ENCODE measurements at places on chromosomes 12 and 14. TPM values are rescaled to one million over a fixed set of nuclear protein-coding genes. Genes with fewer than 3 reads are reported as not detected.

- no peaks in the 10 kb centered on the region for H3K36me3 ChIP-seq
- peaks cover 6% of the 10 kb centered on the region for H3K4me1 ChIP-seq
- H3K27me3 ChIP-seq, result no peaks in the 10 kb centered on the region
These were observed 80.0 kb upstream of the DBX2 start for GRCh38 chr12:45130881-45131281.

The THTPA gene
- 4.1 TPM for total RNA-seq

DNA sequence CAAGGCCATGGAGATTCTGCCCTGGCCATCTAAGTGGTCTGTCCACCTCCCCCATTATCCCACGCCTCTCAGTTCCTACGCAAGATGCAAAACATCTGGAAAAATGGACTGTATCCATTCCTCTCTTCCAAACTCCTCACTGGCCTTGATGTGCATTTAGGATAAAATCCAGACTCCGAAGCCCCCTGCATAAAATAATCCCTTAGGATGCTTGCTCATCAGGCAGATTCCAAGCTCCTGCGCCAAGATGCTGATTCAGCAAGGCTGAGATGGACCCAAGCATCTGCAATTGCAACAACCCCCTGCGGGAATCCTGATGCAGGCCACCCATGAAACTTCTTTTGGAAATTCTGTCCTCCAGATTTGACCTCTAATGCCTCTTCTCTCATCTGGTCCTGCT is 81.6 kb downstream of the SPRING1 start:
- no peaks in the 10 kb centered on the region for H3K36me3 ChIP-seq
- no peak for DNase-seq
- peaks cover 22% of the 10 kb centered on the region for H3K4me1 ChIP-seq
- peaks cover 7% of the 10 kb centered on the region for H3K27me3 ChIP-seq
- H3K27ac ChIP-seq, result no peak overlapping the region
- H3K4me3 ChIP-seq, result no peak overlapping the region

The DAO gene
- not detected for total RNA-seq

GRCh38 chr14:52299692-52300278 is 14.3 kb upstream of the PTGER2 start:
- no peaks in the 10 kb centered on the region for H3K27me3 ChIP-seq
- peak; percentile 58 for DNase-seq
- no peaks in the 10 kb centered on the region for H3K36me3 ChIP-seq
- no peak overlapping the region for H3K4me3 ChIP-seq
- H3K4me1 ChIP-seq, result no peaks in the 10 kb centered on the region

DNA sequence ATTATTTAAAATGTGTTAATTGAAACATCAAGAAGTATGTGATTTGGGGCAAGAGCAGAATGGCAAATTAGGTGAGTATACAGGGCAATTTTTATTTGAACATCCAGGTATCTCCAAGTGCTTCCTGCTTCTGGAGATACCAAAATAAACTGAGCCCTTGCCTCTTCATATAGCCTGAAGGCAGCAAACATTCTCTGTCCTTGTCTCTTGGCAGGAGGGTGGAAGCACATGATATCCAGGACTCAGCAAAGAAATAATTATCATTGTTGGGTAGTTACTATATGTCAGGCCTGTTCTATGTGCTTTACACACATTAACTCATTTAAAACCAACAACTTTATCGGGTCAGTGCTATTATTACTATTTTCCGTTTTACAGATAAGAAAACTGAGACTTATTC is 12.5 kb downstream of the LIN7A start:
- DNase-seq, result no peak
- H3K36me3 ChIP-seq, result no peaks in the 10 kb centered on the region
- no peak overlapping the region for H3K27ac ChIP-seq
- H3K27me3 ChIP-seq, result no peaks in the 10 kb centered on the region

The TBC1D30 gene
- 9.0 TPM for total RNA-seq

The RNASE8 gene
- total RNA-seq, result not detected

DNA sequence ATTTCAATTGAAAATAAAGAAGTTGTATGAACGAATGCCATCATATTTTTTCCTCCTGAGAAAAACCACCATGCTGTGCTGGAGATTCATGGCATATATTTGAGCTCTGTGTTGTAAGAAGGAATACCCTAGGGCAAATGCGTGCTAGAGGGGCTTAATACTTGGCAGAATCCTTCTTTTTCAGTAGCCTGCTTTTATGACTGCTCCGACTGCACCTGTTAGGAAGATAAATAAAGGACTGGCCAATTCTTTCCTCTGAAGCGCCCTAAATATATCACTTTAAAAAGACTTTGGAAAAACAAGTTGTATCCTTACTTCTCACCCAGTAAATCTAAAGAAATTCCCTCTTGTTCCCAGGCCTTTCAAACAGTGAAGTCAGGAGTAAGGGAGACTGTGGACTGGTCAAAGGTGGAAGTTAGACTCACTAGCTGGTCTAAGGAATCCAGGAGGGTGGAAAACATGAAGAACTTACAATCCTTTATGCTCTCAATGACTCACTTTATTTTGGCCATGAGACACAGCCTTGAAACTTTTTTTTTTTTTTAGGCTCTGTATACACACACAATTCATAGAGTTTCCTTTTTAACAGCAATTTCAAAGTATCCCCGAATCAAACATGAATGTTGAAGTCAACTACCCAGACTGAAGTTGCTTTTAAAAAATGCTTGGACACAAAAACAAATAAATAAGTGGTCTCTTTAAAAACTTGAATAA is 5.2 kb downstream of the MYBPC1 start:
- no peaks in the 10 kb centered on the region for H3K27me3 ChIP-seq
- H3K27ac ChIP-seq, result peak overlapping the region; percentile 89
- DNase-seq, result peak; percentile 87
- H3K4me3 ChIP-seq, result peak overlapping the region; percentile 5
- peaks cover 50% of the 10 kb centered on the region for H3K4me1 ChIP-seq
- H3K36me3 ChIP-seq, result no peaks in the 10 kb centered on the region

The ARHGAP9 gene
- not detected for total RNA-seq

DNA sequence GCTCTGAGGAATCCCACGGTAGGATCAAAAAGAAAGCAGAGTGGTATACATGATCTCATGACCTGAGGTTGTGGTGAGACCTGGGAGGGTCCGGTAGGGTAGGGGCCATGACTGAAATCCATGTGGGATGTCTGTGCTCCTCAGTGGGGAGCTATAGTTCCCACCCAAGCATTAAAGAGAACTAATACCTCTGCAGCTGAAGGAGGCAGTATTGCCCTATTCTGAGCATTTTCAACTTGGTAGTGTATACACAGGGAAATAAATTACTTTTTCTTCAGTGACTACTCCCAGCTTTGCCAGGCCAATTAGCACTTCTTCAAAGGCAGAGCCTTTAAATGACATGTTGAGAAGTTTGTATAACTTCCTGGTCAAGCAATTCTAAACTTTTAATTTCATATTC is 613.8 kb downstream of the KCNH5 start:
- no peak for DNase-seq
- 0 out of 2 replicates have a peak, but pooled peaks cover 6% of the 10 kb centered on the region for H3K4me1 ChIP-seq
- no peaks in the 10 kb centered on the region for H3K36me3 ChIP-seq
- H3K4me3 ChIP-seq, result no peak overlapping the region
- H3K27me3 ChIP-seq, result no peaks in the 10 kb centered on the region

DNA sequence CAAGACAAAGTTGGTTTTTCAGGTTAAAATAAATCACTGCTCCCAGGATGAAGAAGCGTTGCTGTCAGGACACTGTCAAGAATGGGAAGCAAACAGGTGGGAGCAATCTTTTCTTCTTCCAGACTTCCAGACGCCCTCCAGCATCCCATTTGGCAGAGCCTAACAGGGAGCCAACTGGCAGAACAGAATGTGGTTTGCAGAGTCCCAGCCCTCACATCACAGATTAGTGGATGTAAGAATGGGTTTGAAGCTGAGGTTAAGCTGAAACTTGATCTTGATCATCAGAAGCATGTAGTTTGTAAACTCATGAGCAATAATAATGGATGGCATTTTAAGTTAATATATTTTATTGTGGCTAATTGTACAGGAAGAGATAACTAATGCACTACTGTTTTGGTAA is 636.4 kb downstream of the SLC6A15 start:
- H3K4me1 ChIP-seq, result no peaks in the 10 kb centered on the region
- DNase-seq, result no peak
- no peak overlapping the region for H3K27ac ChIP-seq
- H3K4me3 ChIP-seq, result no peak overlapping the region

- H3K4me3 ChIP-seq, result no peak overlapping the region
- no peak for DNase-seq
- peaks cover 19% of the 10 kb centered on the region for H3K27me3 ChIP-seq
- no peak overlapping the region for H3K27ac ChIP-seq
These were observed 19.4 kb downstream of the SERPINA1 start for GRCh38 chr14:94368956-94369355.

DNA sequence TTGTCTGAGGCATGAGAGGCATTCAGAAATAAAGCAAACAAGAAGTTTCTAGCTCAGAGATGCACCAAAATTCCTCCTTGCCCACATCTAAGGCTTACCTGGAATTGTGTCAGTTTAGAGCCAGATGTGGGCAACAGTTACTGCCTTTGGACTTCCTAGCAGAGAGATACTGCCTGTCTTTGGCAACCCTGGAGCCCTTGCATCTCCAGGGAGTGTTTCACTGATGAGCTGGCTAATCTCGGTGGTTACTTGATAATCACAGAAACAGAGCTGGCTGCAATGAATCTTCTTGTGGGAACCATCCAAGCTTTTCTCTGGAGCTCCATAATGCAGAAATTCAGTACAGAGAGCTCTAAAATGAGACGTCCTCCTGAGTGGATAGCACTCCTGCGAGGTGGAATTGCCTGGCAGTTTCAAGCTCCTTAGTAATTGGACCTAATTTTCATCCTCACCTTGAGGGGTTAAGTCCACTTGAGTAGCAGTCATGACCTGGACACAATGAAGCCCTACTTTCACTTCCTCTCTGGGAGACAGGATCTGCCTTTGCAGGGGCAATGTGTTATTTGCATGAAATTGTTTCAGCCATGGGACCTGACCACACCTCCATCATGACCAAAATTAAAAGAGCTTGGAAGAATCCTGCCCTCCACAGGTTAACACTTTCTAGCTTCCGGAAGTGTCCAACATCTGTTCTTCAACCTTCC is 108.8 kb upstream of the ARHGAP5 start:
- no peaks in the 10 kb centered on the region for H3K27me3 ChIP-seq
- no peaks in the 10 kb centered on the region for H3K36me3 ChIP-seq
- H3K4me3 ChIP-seq, result no peak overlapping the region
- H3K27ac ChIP-seq, result no peak overlapping the region
- no peak for DNase-seq

The HOXC6 gene
- 5.7 TPM for total RNA-seq

The CEBPE gene
- total RNA-seq, result not detected

DNA sequence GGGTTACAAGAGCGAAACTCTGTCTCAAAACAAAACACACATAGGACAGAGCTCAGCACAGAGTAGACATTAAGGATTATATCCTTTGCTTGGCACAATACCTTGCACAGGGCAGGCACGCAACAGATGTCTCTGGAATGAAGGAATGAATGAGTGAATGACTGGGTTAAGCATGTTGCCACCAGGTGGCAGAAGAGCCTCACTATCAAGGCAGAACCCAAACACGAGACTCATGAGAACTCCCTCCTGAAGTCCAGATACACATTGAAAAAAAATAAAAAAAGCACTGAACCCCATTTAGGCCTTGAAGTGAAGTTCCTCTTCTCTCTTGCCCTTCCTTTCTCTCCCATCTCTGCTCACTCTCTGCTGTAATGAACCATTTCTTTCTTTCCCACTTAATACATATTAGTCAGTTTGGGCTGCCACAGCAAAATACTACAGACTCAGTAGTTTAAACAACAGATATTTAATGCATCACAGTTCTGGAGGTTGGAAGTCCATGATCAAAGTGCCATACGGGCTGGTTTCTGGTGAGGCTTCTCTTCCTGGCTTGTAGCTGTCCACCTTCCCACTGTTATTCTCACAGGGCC is 26.6 kb upstream of the LTA4H start:
- H3K27me3 ChIP-seq, result no peaks in the 10 kb centered on the region
- 0 out of 2 replicates have a peak overlapping the region, but pooled peaks have one; percentile 14 for H3K27ac ChIP-seq
- H3K36me3 ChIP-seq, result no peaks in the 10 kb centered on the region
- no peak overlapping the region for H3K4me3 ChIP-seq

DNA sequence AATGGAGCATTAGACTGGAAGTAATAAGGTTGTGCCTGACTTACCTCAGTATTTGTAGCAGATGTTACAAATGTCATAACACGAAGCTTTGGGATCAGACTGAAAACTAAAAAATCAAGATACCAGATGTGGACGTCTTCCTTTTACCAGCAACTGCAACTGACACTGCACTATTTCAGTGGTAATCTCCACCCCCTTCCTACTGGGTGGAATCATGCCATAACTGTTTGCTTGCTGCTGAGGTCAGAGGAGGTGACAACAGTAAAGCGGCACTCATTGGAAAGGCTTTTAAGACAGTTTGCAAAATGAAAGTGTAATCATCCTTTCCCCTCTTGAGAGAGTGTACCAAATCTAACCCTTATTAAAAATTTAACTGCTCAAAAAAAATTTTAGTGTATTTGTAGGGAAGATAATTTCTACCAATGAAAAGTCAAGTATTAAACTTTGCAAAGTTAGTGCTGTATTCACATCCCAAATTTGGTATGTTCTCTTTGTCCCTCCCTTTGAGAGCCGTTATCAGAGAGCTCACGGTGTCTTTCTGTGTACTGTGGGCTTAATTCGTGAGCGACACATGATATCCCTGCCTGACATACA is 420.7 kb downstream of the NPAS3 start:
- H3K27me3 ChIP-seq, result no peaks in the 10 kb centered on the region
- H3K4me3 ChIP-seq, result no peak overlapping the region
- DNase-seq, result no peak
- H3K36me3 ChIP-seq, result no peaks in the 10 kb centered on the region

Measured in PC-9 (cell line).